ENCODE measurements at places on chromosomes 7 and 10.

GRCh38 chr10:100653238-100653956 is 92.0 kb upstream of the PAX2 start:
- no peak for DNase-seq

- DNase-seq, result no peak
Observed at GRCh38 chr7:34622182-34622581, 35.8 kb upstream of the NPSR1 start.

- DNase-seq, result no peak
Observed at GRCh38 chr7:6232534-6232933, 39.9 kb downstream of the CYTH3 start.

DNA sequence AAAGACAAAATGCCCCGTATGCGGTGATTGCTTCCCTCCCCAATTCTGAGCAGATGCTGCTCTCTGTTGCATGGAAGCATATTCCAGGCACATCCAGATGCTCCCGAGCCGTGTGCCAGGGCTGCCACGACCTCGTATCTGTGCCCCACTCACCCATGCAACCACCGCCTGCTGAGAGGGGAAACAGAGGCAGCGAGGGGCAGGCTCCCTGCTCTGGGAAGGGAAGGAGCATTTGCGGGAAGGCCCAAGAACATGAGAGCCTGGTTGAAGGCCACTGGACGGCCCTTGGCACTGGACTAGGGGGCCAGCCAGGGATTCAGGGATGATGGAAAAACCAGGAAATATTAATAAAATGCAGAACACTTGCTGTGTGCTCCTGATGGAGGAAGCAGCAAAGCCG is 89.4 kb downstream of the CTBP2 start:
- no peak for DNase-seq

GRCh38 chr10:86899132-86899531 is 58.3 kb downstream of the MMRN2 start:
- DNase-seq, result no peak

- no peak for DNase-seq
Observed at GRCh38 chr10:60299961-60300883, 89.5 kb downstream of the ANK3 start.

- DNase-seq, result no peak
Observed at GRCh38 chr10:4083509-4084003, 298.5 kb upstream of the KLF6 start.

- DNase-seq, result no peak
Observed at GRCh38 chr10:38127812-38128211, 33.7 kb downstream of the ZNF37A start.

GRCh38 chr7:101575168-101575567 is 53.9 kb downstream of the MYL10 start:
- DNase-seq, result no peak

DNA sequence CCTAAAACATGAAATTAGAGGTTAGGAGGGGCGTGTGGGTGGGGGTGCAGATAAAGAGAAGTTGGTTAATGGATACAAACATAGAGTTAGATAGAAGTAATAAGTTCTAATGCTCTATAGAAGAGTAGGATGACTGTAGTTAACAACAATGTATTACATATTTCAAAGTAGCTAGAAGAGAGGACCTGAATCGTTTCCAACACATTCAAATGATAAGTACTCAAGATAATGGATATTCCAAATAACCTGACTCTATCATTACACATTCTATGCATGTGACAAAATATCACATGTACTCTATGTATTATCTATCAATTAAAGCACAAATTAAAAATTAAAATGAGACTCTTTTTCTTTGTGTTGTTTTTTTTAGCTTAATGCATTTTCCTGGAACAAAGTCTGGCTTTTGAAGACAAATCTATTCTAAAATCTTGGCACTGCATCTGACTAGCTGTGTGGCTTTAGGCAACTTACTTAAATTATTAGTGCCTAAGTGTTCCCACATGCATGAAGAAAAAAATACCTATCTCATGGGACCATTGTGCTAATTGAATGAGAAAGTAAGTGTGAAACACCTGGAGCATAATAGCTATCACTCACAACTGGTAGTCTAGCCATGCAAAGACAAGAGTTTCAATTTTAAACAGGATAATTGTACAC is 75.7 kb downstream of the SEMA3C start:
- no peak for DNase-seq

DNA sequence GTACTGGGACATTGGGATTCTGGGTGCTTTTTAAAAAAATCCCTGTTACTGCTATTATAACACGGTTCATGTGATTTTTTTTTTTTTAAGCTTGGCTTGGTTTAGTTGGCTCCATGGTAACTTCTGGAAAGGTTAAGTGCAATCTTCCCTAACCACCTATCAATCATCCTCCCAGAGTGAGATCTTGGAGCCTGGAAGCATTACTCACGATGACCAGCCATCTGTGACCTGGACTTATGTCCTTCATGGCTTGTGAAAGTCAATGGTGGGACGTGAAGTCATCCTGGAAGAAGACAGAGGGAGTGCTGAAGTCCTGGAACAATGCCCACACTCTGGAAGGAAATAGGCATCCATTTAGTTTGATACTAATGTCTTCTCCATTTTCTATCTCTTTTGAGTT is 135.5 kb upstream of the FRMD4A start:
- DNase-seq, result no peak

- peak; percentile 77 for DNase-seq
Observed at GRCh38 chr10:130190055-130190736, 54.0 kb downstream of the GLRX3 start.

GRCh38 chr10:86262688-86263181 is 103.9 kb downstream of the GRID1 start:
- no peak for DNase-seq

- DNase-seq, result no peak
Observed at GRCh38 chr7:42606193-42606905, 305.5 kb downstream of the C7orf25 start.

- no peak for DNase-seq
Observed at GRCh38 chr7:27435461-27435860, 192.9 kb downstream of the EVX1 start.

GRCh38 chr7:50650057-50650664 is 85.0 kb upstream of the DDC start:
- DNase-seq, result no peak

DNA sequence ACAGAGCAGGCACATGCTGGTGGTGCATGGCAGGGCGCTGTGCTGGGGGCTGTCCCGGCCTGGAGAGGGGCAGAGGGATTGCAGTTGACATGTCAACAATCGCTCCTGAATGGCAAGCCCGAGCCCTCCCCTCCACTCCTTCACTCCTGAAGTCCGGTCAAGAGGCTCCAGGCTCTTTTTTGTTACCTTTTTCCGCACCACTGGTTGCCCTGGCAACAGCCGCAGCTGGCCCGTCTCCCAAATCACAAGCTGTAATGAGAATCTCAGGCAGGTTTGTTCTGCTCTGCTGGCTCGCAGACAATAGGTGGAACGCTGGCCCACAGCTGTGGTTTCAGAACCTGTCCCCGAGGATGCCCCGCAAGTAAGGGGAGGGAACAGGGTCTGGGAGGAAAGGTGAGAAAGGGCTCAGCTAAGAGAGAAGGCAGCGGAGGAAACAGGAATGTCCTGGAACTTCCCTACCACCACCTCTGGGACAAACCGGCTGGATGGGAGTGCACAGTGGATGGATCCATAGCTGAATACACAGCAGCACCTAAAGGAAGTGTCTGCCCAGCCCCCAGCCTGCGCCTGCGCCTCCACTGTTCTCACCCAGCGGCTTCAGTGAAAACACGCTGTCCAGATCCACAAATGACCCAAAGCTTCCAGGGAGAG is 58.9 kb downstream of the CALML3 start:
- no peak for DNase-seq

DNA sequence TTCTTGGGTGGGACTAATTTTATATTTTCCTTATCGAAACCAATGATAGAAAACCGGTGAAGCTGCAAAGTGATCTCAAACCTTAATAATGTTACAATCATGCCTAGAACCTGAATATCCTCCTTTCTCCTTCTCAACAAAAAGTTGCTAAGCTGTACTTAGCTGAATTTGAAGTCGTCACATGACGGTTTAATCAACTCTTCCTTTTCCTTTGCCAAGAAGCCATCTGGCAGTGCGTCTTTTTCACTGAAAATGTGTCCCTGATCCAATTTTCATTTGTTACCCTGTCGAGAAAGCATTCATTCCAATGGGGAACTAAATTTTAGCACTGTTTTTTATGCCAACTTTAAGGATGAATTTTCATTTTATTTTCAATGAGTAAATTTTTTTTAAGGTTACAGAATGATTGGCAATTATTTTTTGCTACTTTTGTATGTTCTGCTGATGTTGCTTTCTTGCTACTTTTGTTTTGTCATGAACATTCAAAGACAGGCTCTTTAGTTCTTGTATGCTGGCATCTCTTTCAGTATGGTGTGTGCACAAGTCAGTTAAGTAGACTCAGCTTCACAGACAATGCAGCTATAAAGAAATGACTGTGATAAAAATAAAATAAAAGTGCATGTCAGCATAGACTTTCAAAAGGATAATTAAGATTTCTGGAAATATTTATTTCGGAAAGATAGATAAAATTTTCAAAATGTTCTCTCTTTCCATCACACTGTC is 980.0 kb downstream of the DNAJB9 start:
- DNase-seq, result no peak

DNA sequence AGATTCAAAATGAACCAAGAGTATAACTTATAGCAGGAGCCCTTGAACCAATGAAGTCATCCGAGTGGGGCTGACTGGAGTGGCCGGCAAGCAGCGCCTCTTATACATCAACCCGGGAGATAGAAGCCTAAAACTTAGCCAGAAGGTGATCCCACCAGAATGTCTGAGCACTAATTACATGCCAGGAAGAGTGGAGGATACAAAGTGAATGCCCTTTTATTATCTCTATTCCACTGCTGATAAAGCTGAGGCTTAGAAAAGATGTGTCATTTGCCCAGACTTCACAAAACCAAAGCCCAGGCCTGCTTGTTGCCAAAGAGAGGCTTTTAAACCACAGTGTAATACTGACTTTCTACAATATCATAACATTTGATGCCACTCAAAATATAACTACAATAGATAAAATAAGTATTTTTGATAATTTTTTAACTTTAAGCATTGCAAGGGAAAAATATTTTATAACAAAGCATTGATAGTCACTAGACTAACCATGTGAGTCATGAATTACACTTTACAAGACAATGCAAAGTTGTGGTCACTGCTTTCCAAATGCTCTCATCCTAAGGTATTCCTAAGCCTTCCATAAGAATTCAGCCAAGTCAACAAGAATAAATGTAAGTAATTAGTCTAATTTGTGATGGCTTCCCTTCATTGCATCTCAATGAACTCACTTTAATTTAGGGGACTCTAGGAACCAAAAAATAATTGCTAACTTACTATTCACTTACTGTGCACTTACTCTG is 58.6 kb upstream of the ARID5B start:
- no peak for DNase-seq

DNA sequence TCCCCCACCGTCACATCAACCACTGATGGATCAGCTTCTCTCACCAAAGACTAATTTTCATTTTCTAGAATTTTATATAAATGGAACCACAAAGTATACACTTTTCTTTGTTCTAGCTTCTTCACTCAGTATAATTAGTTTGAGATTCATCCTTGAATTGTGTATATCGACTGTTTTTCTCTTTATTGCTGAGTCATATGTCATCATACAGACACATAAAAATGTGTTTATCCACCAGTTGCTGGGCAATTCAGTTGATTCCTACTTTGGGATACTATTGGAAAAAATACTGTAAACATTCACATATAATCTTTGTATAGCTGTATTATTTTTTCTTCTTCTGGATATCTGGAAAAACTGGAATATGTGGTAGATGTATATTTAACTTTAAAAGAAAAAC is 26.6 kb downstream of the PDK4 start:
- DNase-seq, result no peak

DNA sequence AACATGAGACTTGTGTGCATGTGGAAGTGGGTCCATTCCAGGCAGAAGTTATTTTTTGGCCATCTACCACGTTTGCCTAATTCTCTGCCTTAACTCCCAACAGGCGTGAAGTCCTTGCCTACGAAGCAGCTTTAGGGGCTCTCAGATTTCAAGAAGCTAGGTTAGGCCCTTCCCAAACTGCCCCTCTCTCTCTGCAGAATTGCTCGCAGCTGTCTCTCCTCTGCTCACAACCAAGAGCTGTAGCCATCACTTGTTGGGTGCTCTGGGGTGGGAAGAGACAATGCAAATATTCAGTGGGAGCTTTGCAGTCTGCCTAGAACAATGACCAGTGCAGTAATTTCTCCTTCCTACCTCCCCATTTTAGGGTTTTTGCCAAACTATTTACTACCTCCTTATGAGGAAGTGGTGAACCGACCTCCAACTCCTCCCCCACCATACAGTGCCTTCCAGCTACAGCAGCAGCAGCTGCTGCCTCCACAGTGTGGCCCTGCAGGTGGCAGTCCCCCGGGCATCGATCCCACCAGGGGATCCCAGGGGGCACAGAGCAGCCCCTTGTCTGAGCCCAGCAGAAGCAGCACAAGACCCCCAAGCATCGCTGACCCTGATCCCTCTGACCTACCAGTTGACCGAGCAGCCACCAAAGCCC is 24.9 kb downstream of the CYP17A1 start:
- no peak for DNase-seq

GRCh38 chr10:5464546-5464945 is 34.8 kb downstream of the CALML5 start:
- DNase-seq, result no peak

- no peak for DNase-seq
Observed at GRCh38 chr10:36624551-36625100, 500.8 kb upstream of the ANKRD30A start.

- no peak for DNase-seq
Observed at GRCh38 chr7:110987127-110987693, 103.7 kb upstream of the LRRN3 start.

DNA sequence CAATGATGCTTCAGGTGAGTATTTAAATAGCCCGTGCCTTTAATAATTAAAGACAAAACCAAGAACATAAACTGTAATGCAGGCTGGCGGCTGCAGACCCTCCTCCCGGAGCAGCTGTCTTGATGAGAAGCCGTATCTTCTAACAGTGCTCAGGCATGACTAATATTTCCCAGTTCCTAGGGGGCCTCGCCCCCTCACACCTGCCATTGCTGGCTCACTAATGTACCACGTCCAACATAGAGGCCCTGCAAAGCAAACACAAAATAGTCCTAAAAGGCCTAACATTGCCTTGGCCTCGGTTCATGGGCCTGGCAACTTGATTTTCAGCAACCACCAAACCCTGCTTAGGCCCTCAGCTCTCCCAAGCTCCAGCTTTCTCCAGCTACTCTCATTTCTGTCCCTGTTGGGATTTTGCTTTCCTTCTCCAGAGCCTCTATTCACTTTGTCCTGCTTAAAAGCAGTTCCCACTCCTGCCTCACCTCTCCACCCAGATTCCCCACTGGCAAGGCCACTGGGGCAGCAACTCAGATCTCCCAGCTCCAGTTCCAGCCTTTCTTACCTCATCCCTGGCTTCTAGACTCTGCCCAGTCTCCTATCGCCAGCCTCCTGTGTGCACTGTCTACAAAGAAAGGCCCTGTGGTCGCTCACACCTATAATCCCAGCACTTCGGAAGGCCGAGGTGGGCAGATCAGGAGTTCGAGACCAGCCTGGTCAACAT is 16.2 kb downstream of the SORBS1 start:
- DNase-seq, result no peak

Data from activated CD4-positive, alpha-beta T cell treated with anti-CD3 and anti-CD28 coated beads for 24 hours (primary cell).